ENCODE measurements at places on chromosomes 2 and 18. TPM values are rescaled to one million over a fixed set of nuclear protein-coding genes. Genes with fewer than 3 reads are reported as not detected.

DNA sequence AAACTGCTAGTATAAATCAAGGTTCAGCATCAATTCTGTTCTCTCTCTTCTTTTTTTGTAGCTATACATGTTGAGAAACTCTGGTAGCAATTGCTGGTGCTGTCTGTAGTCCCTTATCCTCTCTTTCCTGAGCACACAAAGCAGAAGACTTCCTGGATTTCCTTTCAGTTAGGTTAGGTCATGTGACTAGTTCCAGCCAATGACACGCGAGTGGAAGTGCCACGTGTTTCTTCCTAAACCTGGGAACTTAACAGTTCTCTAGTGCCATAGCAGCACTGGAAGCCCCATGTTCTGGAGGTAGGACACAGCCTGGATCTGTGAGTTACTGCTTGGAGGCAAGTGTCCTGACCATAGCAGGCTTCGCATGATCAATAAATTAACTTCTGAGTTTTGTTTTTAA is 125.9 kb downstream of the PLA2R1 start:
- no peak for DNase-seq

- DNase-seq = no peak
These were observed 293.5 kb downstream of the ARHGAP15 start for GRCh38 chr2:143422681-143423080.

DNA sequence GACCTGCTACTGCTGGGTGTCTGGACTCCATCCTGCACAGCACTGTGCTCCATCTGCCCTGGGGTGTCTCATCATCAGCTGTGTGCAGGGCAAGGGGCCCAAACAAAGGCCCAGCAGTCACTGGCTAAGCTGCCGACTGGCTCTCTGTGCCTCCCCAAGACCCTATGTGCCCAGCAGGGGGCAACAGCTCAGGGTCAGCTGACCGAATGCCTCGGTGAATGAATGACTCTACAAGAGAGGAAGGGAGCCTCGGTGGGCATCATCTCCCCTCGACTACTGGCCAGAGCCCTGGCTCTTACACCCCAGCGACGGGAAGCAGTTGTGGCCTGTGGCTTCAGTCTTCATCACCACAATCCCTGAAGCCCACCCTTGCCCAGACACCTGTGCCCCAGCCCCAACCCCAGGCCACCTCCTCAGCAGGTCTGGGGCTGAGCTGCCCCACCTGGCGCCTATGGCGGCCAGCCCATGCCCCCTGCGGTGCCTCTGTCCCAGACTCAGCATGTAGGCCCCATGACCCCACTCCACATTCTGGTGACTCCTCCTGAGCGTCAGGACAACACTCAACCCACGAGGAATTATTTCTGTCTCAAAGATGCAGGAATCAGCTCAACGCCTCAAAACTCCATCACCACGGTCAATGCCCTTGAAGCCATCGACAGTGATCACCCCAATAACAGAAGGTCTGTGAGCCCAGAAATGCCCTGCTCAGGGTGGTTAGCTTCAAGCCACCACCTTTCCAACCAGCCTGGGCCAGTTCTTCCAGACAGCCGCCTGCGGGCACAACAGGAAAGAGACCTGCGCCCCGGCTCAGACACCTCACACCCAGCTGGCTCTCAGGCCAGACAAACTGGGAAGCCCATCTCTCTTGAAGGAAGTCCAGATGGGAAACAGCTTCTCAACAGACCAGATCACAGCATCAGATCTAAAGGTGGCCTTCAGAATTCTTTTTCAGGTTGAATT is 1.6 kb upstream of the GPR17 start:
- no peak for DNase-seq

COL4A4 gene
- 0.05 TPM for total RNA-seq

- DNase-seq = no peak
These were observed 63.6 kb downstream of the SLC35F5 start for GRCh38 chr2:113692698-113693428.

NDC80 gene
- total RNA-seq = 7.7 TPM

DNA sequence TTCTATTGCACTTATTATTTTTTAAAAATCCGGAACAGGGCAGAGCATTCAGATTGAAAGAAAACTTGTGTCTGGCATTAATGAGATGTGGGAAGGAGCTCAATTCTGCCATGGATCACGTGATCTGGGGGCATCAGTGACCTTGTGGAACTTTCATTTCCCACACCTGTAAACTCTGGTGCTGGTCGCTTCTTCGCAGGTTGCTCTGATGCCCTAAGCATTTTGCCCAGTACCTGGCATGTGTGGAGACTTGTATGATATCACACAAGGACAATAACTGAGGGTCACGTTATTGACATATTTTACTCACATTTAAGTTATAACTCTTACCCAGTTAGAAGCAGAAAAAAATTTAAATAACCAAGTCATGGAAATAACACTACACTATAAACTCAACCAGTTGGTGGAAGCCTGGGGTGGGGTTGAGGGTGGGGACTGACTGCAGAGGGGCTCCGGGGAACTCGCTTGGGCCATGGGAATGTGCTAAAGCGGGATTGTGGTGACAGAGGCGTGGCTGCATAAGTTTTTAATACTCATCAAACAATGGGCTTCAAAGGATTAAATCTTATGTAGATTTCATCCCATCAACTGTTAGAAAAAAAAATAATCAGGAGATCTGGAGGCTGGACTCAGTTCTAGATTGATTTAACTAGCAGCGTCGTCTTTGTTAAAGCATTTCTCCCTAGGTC is 36.5 kb downstream of the ST3GAL5 start:
- DNase-seq = no peak

DNA sequence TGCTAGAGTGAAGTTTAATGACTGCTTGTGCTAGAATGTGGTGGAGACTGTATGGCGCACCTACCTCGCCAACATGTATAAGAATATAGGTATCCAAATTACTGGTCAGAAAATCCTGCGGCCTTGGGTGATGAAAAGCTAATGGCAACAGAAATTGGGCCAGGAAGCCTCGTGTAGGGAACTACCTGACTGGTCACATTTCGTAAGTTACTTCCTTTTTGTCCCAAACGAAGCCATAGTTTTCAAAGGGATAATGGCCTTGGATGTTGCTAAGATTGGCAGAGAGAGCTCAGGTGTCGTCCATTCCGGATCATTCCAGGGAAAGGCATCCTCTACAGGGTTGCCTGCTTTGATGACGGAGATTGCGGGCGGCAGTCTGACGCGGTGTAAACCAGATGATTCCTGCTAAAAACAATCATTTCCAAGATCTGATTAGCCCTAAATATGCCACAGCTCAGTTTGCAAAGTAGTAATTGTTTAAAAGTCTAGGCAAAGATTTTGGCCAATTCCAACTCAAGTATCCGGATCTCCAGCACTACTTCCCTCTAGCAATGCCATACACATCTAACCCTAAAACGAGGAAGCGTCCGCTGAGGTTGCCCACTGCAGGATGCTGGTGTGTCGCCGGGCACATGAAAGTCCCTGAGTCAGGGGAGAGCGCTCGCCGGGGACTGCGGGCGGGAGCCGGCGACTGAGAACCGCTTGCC is 708 bp upstream of the MALT1 start:
- no peak for DNase-seq

DNA sequence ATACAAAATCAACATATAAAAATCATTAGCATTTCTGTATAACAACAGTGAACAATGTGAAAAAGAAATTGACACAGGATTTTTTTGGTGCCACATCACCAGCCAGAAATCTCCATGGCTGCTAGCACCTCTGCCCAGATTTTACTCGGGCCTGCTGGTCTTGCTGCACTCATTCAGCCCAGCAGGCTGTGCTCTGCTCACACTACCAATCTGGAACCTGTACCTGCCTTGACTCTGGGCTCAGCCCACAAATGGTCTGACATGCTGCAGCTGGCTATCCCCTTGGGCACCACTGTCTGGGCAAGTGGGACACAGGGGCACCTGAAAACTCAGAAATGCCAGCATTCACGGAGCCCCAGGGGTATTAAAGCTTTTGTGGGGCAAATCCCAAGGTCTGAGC is 392.5 kb upstream of the NRXN1 start:
- peak; percentile 21 for DNase-seq

ITGA6 gene
- total RNA-seq = 0.81 TPM

DNA sequence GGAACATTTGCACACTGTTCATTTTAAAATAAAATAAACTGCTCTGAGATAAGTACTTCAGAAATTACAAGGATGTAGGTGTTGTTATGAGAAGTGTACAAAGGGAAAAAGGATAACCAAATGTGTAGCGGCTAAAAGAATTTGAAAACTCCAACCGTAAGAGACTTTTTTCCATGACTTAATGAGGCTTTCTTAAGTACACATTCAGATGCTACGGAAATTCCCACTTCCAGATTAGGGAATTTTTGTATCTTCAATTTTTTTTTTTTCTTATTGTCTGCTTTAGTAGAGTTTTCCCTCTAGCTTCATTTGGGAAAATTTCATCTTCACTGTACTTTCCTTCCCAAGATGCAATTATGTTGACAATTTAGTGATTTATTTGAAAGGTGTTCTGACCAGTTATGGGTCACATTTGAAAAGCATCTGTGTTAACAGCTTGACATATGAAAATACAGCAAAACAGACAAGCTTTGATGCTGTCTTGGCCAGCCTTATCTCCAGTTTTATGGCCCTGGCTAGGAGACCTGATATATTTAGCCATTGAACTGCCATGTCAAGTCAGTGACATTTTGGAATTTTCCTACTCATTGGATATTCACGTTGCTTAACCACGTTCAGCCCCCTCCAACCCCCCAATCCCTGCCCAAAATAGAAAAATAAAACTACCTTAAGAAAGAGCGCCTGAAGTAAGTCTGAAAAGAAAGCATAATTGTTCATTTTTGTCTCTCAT is 105.6 kb downstream of the FEZ2 start:
- no peak for DNase-seq

DNA sequence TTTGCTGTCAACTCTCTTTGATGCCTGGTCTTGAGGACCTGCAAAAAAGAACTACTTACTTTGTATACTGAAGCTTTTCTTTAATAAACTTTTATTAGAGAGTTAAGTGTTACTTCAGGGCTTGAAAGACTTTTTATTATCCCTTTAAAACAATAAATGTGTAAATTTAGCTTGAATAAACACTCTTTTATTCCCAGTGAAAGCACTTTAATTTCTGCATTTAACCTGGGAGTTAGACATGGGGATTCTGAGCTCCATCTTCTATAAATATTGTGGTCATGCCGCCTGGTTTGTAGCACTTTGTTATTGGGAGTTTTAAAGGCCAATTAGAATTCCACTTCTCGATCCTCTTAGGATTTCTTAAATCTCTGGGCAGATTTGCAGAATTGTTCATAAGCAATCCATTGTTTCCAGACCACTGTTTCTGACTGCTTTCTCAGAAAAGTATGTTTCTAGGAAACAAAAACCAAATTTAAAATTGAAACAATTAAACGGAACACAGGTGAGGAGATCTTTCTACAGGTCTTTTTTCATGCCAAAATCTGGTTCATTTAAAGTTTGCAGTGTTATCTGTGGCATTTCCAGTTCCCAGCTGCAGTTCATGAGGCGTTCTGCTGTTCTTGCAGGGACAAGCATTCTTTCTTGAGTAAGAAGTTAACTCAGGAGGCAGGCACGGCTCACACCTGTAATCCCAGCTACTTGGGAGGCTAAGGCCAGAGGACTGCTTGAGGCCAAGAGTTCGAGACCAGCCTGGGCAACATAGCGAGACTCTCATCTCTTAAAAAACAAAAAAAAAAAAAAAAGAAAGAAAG is 18.1 kb upstream of the E2F6 start:
- DNase-seq = no peak

OR6B2 gene
- total RNA-seq = not detected

DNA sequence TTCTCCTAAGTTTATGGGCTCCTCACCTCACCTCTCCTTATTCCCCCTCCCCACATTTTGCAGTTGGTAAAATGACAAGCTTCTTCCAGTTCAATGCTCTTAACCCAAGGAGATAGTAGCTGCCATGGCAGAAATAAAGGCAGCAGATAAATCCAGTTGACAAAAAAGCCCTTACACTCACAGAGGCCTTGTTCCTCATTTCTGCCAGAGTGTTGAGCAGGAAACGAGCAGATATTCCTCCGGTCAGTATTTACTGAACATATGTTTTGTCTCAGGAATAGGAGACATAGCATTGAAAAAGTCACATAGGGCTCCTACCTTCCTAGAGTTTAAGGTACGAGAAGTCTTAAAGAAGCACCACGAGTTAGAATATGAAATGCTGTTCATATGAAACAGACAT is 493.7 kb upstream of the TNP1 start:
- DNase-seq = no peak

GRCh38 chr2:232538671-232539070 is 821 bp upstream of the CHRNG start:
- no peak for DNase-seq

DNA sequence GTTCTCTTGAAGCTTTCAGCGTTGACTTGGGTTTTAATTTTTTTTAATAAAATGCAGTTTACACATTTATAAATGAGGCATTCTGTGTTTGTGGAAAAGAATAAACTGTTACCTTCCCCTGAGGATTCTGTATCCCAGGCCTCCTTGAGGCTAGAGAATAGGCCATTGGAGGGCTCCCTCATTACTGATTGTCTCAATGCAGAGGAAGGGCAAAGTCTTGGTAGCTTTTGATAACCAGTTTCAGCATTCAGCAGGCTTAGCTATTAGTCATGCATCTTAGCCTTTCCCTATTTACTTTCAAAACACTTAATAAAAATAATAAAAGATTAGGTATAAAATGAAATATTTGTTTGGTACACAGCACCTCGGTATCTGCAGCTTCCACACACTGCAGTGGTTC is 58.1 kb upstream of the OTX1 start:
- DNase-seq = no peak

DNA sequence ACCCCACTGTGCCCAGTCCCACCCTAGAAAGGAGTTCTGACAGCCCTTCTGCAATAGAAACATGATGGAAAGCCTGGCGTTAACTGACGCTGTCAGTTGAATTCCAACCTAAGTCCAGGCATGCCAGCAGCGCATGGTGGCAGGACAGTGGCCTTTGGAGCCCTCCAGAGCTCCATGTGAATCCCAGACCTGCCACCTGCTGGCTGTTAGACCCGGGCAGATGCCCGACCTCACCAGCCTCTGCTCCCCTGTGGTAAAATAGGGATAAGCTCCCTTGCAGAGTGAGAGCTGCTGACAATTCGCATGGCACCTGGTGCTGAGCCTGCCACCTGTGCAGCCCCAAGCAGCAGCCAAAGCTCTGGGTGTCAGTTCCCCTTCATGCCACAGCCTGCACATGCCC is 138.6 kb downstream of the LOXHD1 start:
- DNase-seq = no peak

DSG4 gene
- not detected for total RNA-seq

SERPINB11 gene
- not detected for total RNA-seq

TWIST2 gene
- not detected for total RNA-seq

Data from glutamatergic neuron (in vitro differentiated cells).